Upper lobe of right lung (tissue), 1 donor: ENCODE measurements at places on chromosomes 4 and X. TPM values are rescaled to one million over a fixed set of nuclear protein-coding genes. Genes with fewer than 3 reads are reported as not detected.

DNA sequence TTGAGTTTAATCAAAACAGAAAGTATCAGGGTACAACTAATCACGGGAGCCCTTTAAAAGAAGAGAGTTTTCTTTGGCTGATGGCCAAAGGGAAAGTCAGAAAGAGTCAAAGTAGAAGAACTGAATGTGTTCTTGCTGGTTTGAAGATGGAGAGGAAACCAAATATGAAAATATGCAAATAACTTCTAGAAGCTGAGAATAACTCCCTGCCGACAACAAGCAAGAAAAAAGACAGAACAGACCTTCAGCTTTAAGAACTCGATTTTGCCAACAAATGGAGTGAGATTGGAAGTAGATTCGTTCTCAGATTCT, 903.8 kb downstream of the STIM2 start:
- no peak overlapping the region for H3K4me3 ChIP-seq
- no peaks in the 10 kb centered on the region for H3K36me3 ChIP-seq
- DNase-seq = no peak
- no peaks in the 10 kb centered on the region for H3K4me1 ChIP-seq
- H3K27me3 ChIP-seq = no peaks in the 10 kb centered on the region

- H3K27me3 ChIP-seq = peaks cover 3% of the 10 kb centered on the region
- no peak overlapping the region for H3K27ac ChIP-seq
- DNase-seq = no peak
These were observed 180.9 kb downstream of the SMIM20 start for GRCh38 chr4:26094911-26095310.

- H3K27ac ChIP-seq = no peak overlapping the region
- no peak for DNase-seq
- no peaks in the 10 kb centered on the region for H3K4me1 ChIP-seq
- no peak overlapping the region for H3K4me3 ChIP-seq
These were observed 51.5 kb upstream of the RAP2C start for GRCh38 chrX:132270699-132271098.

GRCh38 chr4:47719576-47719975, 118.3 kb downstream of the CORIN start:
- H3K27ac ChIP-seq = no peak overlapping the region
- H3K4me3 ChIP-seq = no peak overlapping the region
- H3K4me1 ChIP-seq = no peaks in the 10 kb centered on the region

DNA sequence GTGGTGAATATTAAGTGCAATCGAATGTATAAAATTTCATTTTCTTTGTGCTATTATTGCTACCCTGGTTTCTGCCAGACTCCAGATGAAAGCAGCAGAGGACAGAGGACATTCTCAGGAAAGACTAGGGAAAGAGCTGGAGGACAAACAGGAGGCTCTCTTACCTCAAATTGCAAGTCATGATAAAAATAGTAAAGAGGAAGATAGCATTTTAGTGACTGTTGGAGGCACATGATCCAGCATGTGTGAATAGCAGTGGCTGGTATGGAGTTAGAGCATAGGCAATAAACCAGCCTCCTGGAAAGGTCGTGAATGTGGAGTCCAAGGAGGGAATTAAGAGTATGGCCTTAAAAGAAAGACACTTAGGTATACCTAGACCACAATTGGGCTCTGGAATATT, 1040.0 kb downstream of the STPG2 start:
- H3K4me3 ChIP-seq = no peak overlapping the region
- no peak overlapping the region for H3K27ac ChIP-seq

DNA sequence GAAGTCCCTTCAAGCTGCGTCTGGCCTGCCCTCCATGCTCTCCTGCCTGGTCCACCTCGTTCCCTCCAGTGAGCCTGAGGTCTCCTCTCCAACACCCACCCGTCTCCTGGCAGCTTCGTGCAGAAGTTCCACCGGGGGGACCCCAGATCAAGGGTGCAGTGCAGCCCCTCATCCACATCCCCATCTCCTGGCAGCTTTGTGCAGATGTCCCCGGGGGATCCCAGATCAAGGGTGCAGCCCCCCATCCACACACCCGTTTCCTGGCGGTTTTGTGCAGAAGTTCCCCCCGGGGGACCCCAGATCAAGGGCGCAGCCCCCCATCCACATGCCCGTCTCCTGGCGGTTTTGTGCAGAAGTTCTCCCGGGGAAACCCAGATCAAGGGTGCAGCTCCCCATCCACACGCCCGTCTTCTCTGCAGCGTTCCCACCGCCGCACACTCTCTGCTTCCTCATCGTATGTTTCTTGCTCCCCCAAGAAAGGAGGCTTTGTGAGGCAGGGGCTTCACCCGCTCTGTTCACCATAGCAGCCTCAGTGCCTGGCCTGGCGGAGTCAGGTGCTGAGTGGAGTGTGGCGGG, 35.7 kb downstream of the PIGG start:
- no peak for DNase-seq
- H3K27me3 ChIP-seq = no peaks in the 10 kb centered on the region
- no peak overlapping the region for H3K4me3 ChIP-seq
- H3K4me1 ChIP-seq = no peaks in the 10 kb centered on the region
- no peak overlapping the region for H3K27ac ChIP-seq

GRCh38 chr4:39365360-39365759, 802 bp downstream of the RFC1 start:
- peak overlapping the region; percentile 99 for H3K4me3 ChIP-seq
- H3K27me3 ChIP-seq = no peaks in the 10 kb centered on the region
- H3K27ac ChIP-seq = peak overlapping the region; percentile 89
- peaks cover 26% of the 10 kb centered on the region for H3K4me1 ChIP-seq
- no peaks in the 10 kb centered on the region for H3K36me3 ChIP-seq
- DNase-seq = no peak

- no peak overlapping the region for H3K27ac ChIP-seq
- no peak overlapping the region for H3K4me3 ChIP-seq
- H3K4me1 ChIP-seq = no peaks in the 10 kb centered on the region
- H3K27me3 ChIP-seq = no peaks in the 10 kb centered on the region
These were observed 14.7 kb downstream of the UNC5C start for GRCh38 chr4:95534032-95534431.

Gene CFAP99
- not detected for total RNA-seq

Gene GNRHR
- not detected for total RNA-seq

Gene ADGRL3
- total RNA-seq = 4.0 TPM
